A549 treated with Hydrocortisone at 1 μM for 4 hours (cell line): ENCODE measurements at places on chromosomes 12 and 14. TPM values are rescaled to one million over a fixed set of nuclear protein-coding genes. Genes with fewer than 3 reads are reported as not detected.

Gene IL22
- total RNA-seq: not detected in 5 replicates

Gene PHLDA1
- total RNA-seq: 19.6 to 33.1 TPM (median 29.6 TPM) in 5 replicates

Gene CIT
- 10.1 to 17.0 TPM (median 12.0 TPM) in 5 replicates for total RNA-seq

Gene NEDD8
- 411 to 486 TPM (median 455 TPM) in 5 replicates for total RNA-seq

Gene COX14
- 53.0 to 78.7 TPM (median 75.6 TPM) in 5 replicates for total RNA-seq

Gene SLC41A2
- total RNA-seq: 19.4 to 25.4 TPM (median 21.4 TPM) in 5 replicates

Gene KRT83
- 2.1 to 7.9 TPM (median 6.3 TPM) in 5 replicates for total RNA-seq

Gene C12orf54
- total RNA-seq: not detected in 5 replicates

Gene MORN3
- 0.08 to 0.39 TPM (median 0.26 TPM) in 5 replicates for total RNA-seq

Gene FBLN5
- total RNA-seq: 4.7 to 6.2 TPM (median 5.0 TPM) in 5 replicates

Gene GLIPR1
- 25.3 to 30.7 TPM (median 30.3 TPM) in 5 replicates for total RNA-seq

Gene CABP1
- total RNA-seq: 0.10 to 0.32 TPM (median 0.29 TPM) in 5 replicates

Gene SERPINA6
- total RNA-seq: 0.92 to 1.4 TPM (median 1.2 TPM) in 5 replicates

Gene HOXC6
- 3.8 to 4.8 TPM (median 4.7 TPM) in 5 replicates for total RNA-seq

Gene INHBC
- total RNA-seq: 0.05 TPM in 1 of 5 replicates, not detected in the others

Gene FAM181A
- not detected in 5 replicates for total RNA-seq

Gene PRKD1
- 2.6 to 3.1 TPM (median 2.8 TPM) in 5 replicates for total RNA-seq

Gene BMP4
- 1.5 to 2.6 TPM (median 1.9 TPM) in 5 replicates for total RNA-seq

Gene LMNTD1
- total RNA-seq: not detected in 5 replicates

Gene SOX5
- total RNA-seq: not detected in 5 replicates

Gene ALDH2
- total RNA-seq: 74.6 to 90.6 TPM (median 85.6 TPM) in 5 replicates

Gene MYF5
- not detected in 5 replicates for total RNA-seq

Gene TAS2R43
- total RNA-seq: not detected in 5 replicates

Gene PDZRN4
- 0.03 to 0.05 TPM in 2 of 5 replicates, not detected in the others for total RNA-seq

Gene TCL1B
- total RNA-seq: not detected in 5 replicates

Gene SVOP
- not detected in 5 replicates for total RNA-seq

Gene LBHD2
- total RNA-seq: 0.16 to 0.24 TPM in 2 of 5 replicates, not detected in the others

Gene SERPINA10
- 0.05 TPM in 1 of 5 replicates, not detected in the others for total RNA-seq

Gene CLEC12A
- total RNA-seq: not detected in 5 replicates

Gene IAPP
- not detected in 5 replicates for total RNA-seq

Gene RDH16
- 0.12 to 0.22 TPM (median 0.15 TPM) in 5 replicates for total RNA-seq

Gene RACGAP1
- 71.8 to 105 TPM (median 79.8 TPM) in 5 replicates for total RNA-seq
